Stimulated activated CD4-positive, alpha-beta T cell treated with anti-CD3 and anti-CD28 coated beads, Interleukin-12 subunit alpha, Interleukin-12 subunit beta, amount 100 ng/mL, for 4 hours (primary cell): ENCODE measurements at places on chromosomes 13 and 19.

GRCh38 chr13:28529836-28530235, 34.9 kb upstream of the FLT1 start:
- no peak for DNase-seq

DNA sequence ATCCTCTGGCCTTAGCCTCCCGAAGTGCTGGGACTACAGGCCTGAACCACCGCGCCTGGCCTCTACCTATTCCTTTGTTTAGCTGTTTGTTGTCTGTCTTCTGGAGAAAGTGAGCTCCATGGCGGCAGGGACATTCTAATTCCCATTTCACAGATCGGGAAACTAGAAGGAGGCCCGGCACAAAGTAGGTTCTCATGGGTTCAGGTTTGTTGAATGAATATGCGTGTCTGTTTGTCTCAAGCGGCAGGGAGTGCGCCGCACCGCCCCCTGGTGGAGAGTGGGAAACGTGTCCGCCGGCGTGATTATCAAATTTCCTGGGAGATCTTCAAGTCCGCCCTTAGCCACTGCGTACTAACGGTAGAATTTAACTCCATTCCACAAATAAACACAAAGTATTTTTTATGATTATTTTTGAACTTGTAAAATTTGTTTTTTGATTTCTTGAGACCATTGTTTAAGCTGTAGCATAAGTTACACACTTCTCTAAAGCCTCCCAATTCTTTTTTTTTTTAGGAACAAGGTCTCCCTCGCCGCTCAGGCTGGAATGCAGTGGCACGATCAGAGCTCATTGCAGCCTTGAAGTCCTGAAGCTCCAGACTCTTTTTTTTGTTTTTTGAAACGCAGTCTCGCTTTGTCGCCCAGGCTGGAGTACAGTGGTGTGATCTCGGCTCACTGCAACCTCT, 8.9 kb upstream of the CCDC9 start:
- peak; percentile 83 for DNase-seq

DNA sequence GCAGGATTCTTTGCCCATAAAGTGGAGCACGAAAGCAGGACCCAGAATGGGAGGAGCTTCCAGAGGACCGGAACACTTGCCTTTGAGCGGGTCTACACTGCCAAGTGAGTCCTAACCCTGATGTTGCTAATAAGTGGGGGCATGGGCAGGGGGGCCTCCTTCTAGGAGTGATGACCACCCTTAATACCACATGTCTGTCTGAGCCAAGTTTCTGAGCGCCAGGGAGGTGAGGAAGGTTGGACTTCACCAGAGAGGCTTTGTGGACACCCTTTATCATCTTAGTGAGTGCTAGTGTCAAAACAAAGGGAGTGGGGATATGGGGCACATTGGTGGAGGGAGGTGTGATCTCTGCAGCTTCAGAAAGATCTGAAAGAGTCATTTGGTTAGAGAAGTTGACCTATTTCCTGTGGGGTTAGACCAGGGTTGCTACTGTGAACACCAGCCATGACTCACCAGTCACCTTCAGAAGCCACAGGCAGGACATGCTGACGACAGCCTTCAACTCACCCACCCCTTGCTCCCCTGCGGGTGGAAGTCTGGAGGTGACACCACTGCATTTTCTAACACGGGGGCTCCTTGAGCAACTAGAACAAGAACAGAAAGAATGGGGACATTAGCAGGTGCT, 8.8 kb downstream of the ALOX5AP start:
- peak; percentile 57 for DNase-seq

- no peak for DNase-seq
These were observed 120.6 kb downstream of the ESD start for GRCh38 chr13:46676378-46676725.

- DNase-seq = no peak
These were observed 137.7 kb downstream of the COL4A1 start for GRCh38 chr13:110168999-110169933.

DNA sequence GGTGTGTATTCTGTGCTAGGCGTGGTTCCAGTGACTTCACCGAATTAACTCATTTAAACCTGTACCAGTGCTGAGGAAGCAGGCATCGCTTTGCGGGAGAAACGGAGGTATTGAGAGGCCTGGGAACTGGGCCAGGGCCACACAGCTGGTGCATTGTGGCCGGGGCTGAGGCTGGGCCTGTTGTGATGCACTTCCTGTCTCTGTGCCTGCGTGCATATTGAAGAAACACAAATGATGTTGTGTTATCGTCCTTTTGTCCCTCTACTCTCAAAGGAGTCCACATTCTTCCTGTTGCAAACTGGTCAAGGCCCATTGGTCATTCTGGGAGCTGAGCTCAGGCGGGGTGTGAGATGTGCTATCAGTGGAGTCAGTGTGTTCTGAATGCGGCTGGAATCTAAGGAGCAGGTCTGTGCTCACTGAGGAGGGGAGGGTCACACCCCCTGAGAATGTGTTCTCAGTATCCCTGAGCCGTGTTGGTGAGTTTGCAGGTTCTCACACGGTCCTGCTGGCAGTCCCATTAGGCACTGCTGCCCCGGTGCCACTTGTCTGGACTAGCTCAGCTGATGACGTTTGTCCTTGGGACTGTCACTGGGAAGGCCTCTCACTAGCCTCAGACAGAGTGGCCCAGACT, 62.1 kb downstream of the ARHGEF7 start:
- no peak for DNase-seq

DNA sequence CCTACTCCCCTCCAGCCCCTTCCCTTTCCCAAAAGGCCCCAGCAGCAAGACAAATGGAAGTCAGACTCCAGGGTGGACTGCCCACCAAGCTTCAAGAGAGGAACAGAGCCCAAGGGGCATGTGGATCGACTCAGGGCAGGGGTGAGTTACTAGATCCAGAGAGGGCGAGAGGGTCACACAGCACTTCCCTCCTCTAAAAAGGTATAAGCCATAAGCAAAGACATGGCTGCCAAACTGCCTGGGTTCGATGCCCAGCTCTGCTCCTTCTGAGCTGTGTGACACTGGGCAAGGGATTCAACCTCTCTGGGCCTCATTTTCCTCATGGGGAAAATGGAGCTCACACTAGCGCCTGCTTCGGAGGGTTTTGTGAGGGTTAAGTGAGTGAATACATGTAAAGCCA, 3.8 kb downstream of the PPP1R14A start:
- DNase-seq = no peak

GRCh38 chr19:58544591-58545285, 874 bp downstream of the TRIM28 start:
- DNase-seq = peak; percentile 71

DNA sequence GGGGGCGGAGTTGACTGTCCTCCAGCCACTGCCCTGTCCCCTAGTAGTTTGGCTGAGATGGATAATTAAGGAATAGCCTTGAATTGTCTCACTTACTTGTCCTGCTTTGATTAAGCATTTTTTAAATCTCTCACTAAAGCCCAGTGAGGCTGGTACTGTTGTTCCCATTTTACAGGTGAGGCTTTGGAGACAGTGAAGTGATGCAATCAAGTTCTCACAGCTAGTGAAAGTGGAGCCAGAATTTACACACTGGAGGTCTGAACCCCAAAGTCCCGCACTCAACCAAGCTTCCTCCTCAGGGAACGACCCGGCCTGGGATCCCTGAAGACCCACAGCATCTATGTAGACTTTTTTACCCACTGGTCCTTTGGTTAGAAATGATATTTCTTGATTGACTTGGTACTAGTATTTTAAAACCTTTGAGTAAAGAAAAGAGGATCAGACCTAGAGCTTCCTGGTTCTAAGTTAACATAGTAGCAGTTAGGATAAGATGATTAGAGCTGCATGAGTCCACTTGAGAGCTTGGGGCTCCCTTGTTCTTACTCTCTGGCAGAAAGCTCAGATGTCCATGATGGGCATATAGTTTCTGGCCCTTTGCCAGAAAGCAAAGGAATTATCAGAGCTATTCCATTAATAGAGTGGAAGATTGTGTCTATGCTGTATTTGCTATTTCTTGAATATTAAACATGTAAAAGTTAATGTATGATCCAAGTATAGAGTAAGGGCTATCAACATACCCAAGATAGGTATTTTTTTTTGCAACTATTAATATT, 154.3 kb downstream of the LMO7 start:
- no peak for DNase-seq

DNA sequence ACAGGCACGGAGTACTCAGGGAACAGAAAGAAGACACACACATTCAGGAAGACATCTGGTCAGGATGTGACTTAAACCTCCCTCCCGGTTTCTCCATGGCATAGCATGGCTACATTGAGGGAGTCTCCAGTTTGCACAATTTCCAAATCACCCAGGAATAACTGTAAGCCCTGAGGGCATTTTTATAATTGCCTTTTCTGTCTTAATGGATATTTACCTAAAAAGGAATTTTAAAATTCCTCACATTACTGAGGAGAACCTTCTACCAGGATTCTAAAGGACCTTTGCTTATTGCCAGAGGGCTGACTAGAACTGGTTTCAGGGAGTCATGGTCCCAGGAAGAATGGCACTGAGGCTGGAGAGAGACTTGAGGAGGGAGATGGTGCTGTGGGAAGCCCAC, 21.4 kb downstream of the PEG3 start:
- no peak for DNase-seq

DNA sequence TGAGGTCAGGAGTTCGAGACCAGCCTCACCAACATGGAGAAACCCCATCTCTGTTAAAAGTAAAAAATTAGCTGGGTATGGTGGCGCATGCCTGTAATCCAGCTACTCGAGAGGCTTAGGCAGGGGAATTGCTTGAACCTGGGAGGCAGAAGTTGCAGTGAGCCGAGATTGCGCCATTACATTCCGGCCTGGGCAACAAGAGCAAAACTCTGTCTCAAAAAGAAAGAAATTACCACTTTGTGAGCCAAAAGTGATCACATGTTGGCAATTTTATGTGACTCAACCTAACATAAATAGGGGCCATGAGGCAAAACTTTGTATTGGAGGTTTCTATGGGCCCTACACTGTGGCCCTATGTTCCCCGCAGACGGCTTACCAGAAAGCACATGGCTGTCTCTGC, 72.2 kb downstream of the MAP4K1 start:
- DNase-seq = no peak
